Activated CD4-positive, CD25-positive, alpha-beta regulatory T cell treated with anti-CD3 and anti-CD28 coated beads, Interleukin-2, amount 50 U/mL, for 16 hours (primary cell): ENCODE measurements at places on chromosomes 4 and X.

DNA sequence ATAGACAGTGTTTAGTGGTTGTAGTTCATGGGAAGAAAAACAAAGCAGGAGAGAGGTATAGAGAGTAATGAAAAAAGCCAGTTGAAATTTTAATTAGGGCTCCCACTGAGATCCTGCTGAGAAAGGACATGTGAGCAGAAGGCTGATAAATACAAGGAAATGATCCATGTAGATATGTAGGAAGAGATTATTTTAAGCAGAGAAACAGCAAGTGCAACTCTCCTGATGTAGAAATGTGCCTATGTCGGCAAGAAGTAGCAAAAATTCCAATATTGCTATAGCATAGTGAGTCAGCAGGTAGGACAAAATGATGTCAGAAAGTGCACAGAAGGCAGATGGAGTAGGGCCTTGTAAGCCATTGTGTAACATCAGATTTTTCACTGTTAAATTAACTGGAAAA is 1027.3 kb downstream of the PCDH18 start:
- no peak for DNase-seq

DNA sequence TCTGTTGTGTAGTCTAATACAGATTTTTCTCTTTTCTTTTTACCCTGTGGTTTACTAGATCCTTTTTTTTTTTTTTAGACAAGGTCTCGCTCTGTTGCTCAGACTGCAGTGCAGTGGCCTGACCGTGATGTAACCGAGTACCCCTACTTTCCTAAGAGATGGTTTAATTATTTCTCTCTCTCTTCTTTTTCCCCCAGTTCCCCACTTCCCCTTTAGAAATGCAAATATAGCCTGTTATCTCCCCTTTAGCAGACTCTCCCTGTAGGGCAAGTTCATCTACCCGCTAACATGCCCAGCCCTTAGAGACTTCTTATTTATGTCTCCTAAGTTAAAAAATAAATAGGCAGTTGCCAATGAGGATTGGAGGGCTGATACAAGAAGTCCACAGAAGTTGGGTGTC is 4.5 kb downstream of the SNX25 start:
- no peak for DNase-seq

- no peak for DNase-seq
Observed at GRCh38 chr4:75679876-75680575, 6.8 kb upstream of the G3BP2 start.

DNA sequence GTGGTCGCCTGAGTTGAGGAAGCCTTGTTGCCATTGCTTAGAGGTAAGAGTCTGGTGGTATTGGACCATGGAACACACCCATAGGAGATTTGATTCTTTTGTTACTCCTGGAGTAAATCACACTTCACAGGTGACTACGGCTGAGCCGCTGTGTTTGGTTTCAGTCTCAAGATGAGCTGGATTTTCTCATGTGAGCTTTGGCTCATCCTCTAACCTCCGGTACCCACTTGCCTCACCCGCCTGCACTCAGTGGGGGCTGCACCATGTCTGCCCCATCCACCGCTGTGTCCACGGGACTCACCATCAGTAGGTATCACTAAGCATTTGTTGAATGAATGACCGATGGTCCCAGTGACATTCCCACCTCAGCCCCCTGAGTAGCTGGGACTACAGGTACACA is 52.7 kb downstream of the HTT-AS start:
- DNase-seq: no peak

GRCh38 chr4:13455411-13455810 is 28.7 kb downstream of the RAB28 start:
- no peak for DNase-seq

GRCh38 chrX:16851421-16851820 is 18.7 kb downstream of the RBBP7 start:
- no peak for DNase-seq

- no peak for DNase-seq
Observed at GRCh38 chr4:188822698-188823097, 683.5 kb downstream of the TRIML1 start.

DNA sequence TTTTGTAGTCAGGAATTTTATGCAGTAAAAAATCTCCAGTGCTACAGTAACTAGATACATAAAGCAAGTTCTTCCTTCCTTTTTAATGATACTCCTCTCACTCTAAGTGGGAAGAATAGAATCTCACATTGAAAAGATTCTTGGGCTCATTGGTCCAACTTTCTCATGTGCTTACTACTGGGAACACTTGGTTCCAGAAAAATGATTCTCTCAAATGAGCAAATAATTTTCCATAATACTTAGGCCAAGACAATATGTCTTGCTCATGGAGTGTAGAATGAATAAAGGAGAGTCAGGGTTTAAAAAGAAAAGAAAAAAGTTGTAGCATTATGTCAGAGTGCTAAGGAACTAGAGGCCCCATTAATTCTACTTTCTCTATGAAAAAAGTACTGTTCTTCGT is 197.8 kb downstream of the RASL11B start:
- no peak for DNase-seq

- DNase-seq: no peak
Observed at GRCh38 chrX:155747520-155747919, 133.6 kb upstream of the VAMP7 start.

DNA sequence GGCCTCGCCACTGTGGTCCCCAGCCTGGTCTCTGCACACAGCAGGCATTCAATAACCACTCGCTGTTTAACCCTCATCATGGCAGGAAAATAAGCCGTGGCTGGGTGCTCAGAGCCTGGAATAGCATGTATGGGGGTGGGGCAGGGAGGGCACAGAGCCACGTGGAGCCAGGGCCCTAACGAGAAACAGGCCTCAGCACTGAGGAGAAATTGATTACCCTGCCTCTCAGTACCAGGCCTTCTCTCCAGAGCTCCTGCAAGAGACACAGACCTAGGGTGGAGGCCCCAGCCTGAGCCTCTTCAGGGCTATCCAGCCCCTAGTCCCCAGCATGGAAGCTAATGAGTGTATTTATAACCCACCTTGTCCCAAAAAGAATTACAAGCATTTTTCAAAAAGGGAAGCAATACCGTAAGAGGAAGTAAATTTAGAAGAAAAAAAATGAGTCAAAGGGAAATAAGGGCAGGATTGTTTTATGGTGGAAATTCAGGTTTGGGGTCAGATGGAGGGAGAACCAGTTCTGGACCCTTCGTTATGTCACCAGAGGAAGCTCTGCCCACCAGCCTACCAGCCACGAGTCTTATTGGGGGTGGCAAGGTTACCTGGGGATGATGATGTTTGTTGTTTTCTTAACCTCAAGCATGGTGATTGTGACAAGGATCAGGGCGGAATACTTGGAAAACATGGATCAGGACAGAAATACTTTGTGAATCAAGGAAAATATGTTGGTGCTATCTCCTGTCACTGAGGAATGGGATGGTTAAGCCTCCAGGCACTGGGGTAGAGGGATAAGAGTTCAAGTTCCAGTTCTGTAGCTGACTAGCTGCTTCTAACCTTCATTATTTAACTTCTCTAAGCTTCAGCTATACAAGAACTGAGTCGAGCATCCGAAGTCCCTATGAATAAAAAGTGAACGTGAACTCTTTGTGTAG is 101.9 kb upstream of the RBPJ start:
- no peak for DNase-seq
